ENCODE measurements at places on chromosomes 5 and 9. TPM values are rescaled to one million over a fixed set of nuclear protein-coding genes. Genes with fewer than 3 reads are reported as not detected.

Gene ACTBL2
- not detected for polyA plus RNA-seq

Gene HTR1A
- polyA plus RNA-seq, result not detected

Gene NDUFA8
- polyA plus RNA-seq, result 129 TPM

Gene CTNND2
- 0.08 TPM for polyA plus RNA-seq

Gene MEF2C
- 0.09 TPM for polyA plus RNA-seq

Gene MSANTD3
- 78.4 TPM for polyA plus RNA-seq

Gene CLIC3
- polyA plus RNA-seq, result 1.3 TPM

Gene NR2F1
- not detected for polyA plus RNA-seq

Gene LRRC70
- 0.16 TPM for polyA plus RNA-seq

Gene PPP2R2B
- not detected for polyA plus RNA-seq

Gene C8G
- polyA plus RNA-seq, result 0.28 TPM

Gene RFX3
- 0.38 TPM for polyA plus RNA-seq

Gene CCNO
- 2.9 TPM for polyA plus RNA-seq

Gene GFI1B
- polyA plus RNA-seq, result not detected

- no peak for DNase-seq
Observed at GRCh38 chr5:112436144-112436543, 17.1 kb upstream of the EPB41L4A start.

DNA sequence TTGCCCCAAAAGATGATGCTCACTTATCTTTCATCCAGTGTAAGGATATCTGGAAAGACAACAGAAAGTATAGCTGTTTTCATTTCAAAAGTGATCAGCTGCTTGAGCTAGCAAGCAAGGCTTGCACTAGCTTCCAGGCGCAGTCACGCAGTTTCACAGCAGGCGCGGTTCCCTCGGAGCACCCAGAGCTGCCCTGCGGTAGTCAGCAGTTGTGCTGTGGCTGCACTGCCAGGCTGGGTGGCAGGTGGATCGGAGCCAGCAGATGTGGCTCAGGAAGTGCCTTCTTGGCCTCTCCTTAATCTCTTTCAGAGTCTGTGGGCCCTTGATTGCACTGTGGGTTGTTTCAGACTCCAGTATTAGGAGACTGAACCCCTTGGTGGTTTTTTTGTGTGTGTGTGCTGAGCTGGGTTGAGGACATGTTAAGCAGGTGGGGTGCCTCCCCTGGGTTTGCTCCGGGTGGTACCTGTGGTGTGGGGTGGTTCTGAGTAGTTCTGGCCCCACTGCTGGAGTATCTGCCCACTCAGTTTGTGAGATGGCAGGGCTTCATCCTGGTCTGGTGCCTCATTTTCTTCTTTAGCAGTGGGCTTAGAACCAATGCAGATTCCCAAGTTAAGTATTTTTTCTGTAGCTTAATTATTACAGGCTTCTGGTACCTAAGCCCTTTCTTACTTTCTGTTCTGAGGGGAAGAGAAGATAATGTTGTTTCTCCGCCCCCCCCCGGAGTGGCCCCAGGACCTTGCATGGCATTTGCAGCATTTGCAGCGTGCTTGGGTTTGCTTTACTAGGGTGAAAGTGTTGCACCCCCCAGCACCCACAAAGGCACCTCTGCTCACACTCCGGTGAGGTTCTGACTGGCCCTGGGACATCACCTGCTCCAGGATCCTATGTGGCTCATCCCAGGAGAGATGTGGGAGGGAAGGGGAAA is 16.4 kb downstream of the TENT4A start:
- DNase-seq, result no peak

- no peak for DNase-seq
Observed at GRCh38 chr9:125896404-125896803, 149.2 kb downstream of the PBX3 start.

GRCh38 chr9:38022203-38022895 is 46.7 kb downstream of the SHB start:
- DNase-seq, result no peak

GRCh38 chr9:122394265-122395125 is 23.7 kb downstream of the PTGS1 start:
- DNase-seq, result peak; percentile 67

DNA sequence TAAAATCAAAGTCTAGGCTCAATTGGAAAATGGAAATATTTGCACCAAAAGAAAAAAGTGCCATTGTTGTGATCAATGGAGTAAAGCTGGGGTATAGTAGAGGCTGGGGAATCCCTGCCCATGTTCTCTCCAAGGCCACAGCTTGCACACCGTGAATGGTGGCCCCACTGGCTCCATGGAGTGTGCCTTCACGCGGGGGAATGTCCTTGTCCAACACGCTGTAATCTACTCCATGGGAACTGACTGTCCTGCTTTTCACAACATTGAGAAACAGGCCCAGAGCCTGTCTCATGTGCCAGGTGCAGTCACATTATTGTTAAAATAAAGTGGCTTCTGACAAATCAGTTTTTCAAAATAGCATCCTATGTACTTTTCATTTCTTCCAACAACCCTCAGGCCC is 33.1 kb upstream of the ITGA2 start:
- no peak for DNase-seq

GRCh38 chr5:150645070-150645700 is 4.7 kb downstream of the SYNPO start:
- no peak for DNase-seq

GRCh38 chr9:71676460-71676859 is 91.9 kb downstream of the CEMIP2 start:
- DNase-seq, result no peak

DNA sequence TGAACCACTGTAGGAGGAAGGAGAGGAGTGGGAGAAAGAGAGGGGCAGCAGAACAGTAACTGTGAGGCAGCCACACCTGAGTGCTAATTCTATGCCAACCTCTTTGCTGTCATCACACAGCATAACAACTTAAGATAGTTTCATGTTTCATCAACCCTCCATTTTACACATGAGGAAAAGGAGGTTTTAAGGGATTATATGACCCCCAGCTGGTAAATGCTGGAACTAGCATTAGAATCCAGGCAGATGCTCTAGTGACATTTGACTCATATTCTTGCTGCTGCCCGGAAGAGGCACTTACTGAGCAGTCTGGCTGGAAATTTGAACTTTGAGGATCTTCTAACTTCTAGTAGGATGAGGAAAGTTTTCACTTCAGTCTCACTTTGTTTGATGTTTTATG is 24.1 kb upstream of the VLDLR start:
- DNase-seq, result no peak

DNA sequence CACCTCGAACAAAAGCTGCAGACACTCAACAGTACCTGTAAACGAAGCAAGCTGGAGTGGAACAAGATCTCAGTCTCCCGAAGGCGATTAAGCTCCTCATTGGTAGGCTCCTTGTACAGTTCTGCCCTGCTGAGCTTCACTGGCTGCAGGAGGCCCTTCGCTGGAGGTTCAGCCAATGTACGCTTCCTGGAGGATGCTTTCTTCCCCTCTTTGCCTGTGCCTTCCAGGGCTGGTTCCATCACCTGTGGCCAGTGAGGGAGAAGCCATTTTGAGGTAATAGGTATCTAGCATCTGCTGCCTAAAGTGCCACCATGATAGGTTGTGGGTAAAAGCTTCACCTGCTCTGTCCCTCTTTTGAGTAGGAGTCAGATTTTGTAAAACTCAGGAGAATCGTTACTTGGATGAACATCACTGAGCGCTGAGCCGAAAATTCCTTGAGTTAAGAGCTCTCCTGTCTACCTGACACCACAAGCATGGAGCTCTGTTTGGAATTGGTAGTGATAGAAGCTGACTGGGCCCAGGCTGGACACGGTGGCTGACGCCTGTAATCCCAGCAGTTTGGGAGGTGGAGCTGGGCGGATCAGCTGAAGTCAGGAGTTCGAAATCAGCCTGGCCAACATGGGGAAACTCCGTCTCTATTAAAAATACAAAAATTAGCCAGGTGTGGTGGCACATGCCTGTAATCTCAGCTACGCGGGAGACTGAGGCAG is 1.4 kb downstream of the NOL6 start:
- no peak for DNase-seq

- DNase-seq, result no peak
Observed at GRCh38 chr5:68274847-68275651, 59.5 kb downstream of the PIK3R1 start.

DNA sequence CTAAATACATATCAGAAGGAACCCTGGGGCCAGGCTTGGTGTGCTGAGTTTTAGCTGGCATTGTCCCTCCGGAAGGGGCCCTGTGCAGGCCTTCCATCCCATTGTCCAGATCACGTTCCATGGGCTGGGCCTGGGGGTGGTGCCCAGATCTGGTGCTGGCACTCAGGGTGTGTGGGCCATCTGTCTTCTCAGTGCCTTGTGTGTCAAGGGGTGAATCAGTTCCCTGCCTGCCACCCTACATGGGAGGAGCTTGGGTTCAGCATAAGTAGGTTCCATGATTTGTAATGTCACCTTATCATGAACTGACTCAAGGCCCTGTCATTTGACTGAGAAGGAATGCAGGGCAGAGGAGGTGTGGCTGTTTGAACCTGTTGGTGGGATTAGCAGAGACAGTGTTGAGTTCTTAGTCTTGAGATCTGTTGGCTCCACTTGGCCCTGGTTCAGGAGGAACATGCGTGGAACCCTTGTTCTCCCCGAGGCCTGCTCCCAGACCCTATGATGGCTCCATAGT is 176.8 kb downstream of the MACROH2A1 start:
- peak; percentile 40 for DNase-seq

DNA sequence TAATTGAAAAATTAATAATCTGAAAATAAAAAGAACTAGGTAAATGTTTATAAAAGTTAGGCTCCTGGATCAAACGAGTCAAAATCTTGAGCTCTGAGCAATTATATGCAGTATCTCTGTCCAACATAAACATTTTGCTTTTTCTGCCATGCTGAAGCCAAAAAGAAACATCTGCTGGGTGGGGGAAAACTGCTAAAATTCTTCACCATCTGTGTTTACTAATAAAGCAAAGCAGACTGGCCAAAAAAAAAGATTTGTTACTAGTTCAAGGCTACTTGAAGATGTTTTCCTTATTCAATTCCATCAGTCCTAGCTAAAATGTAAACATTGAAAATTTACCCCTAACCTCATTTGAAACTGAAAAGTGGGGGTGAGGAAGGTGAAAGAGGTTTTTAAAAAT is 29.7 kb downstream of the GTF3C4 start:
- DNase-seq, result no peak

- DNase-seq, result no peak
Observed at GRCh38 chr5:98360548-98360947, 412.9 kb upstream of the RGMB start.

DNA sequence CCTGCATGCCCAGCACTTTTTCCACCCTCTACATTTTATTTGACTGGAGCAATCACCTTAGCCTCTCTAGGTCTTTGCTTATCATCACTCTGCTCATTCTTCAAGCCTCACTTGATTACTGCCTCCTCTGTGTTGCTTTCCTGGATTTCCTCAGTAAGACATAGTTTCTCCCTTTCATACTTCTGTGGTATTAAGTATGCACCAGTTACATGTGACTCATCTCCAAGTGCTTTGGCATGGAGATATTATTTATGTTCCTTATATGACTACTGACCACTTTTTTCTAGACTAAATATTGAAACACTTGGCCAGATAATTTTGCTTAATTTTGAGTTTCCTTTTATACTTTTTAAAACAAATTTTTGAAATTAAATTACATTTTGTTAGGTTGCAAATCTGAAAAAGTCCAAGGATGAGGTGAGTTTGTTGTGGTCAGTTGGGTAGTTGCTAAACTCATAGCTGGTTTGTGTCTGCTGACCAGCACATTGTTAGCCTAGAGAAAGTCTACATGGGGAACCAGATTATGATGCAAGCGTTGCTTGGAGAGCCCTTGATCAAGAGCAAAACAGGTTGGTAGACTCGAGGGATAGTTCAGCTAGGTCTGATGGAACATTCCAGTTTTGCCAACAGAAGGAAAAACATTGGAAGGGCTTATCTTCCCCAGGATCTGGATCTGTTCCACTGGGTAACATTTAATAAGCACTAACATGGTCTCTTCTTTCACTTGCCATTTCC is 140.2 kb downstream of the TMC1 start:
- DNase-seq, result peak; percentile 78

All from foreskin keratinocyte (primary cell).